ENCODE measurements at places on chromosomes 2 and 18.

- no peak for DNase-seq
Measured at GRCh38 chr18:24679062-24679461, 218.6 kb downstream of the HRH4 start.

- no peak for DNase-seq
Measured at GRCh38 chr2:185507719-185508118, 230.9 kb upstream of the FSIP2 start.

DNA sequence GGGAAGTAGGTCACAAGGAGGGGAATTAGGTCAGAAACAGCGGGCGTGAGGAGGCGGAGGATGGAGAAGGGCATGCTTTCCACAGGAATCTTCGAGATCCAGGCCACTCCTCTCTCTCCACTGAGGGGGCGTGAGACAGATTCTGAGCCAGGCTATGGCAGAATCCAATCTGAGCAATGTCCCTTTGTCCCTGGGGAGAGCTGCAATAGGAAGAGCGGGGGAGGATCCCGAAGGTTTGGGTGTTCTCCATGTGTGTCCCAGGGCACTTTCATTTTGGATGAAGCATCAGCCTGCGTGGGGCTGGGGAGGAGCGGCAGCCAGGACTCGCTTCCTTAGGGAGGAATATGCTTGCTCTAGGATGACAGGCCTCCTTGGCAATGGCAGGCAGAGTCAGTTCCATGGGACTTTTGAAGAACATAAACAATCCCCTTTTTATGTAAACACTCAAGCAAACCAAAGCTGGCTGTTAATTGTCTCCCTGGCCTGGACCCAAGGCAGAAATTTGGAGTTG lies 84.0 kb downstream of the LIPG start:
- no peak for DNase-seq

DNA sequence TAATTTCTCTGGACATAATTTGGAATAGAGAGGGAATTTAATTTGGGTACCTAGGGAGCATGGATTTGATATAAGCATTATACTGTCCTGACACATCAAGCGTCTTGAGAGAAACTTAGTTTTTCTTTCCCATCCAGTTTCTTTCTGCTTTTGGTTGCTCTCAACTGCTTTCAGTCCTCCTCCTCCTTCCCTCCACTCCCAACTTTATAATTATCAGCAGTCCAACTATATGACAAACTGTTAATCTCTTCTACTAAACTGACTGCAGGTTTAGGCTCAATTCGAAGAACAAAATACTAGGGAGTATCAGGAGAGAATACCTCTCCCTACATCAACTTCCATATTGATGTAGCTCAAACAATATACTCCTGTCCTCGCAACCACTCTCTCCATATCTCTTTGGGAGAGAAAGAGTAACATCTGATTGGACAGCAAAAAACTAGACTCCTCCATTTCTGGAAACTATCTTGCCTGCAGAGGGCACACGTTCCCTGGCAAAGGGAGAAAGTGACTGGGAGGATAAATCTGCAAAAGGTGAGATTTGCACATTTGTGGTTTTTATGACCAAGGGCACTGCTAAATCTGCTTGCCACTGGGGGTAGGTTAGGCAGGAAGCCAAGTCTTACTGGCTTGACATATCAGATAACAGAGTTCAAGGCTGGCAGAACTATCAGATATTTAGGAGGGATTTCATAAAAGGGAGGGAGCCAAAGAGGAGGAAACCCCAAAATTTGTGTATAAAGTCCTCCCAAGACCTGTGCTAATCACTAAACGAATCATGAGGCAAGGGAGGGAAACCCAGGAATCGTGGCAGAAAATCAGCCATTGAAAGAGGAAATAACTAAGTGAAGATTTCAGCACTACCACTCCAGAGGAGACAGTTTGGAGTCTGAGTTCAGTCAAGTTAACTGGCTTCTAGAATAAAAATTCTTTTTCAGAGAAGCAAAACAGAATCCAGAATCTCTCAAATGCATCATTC lies 40.0 kb downstream of the ICA1L start:
- peak; percentile 69 for DNase-seq

DNA sequence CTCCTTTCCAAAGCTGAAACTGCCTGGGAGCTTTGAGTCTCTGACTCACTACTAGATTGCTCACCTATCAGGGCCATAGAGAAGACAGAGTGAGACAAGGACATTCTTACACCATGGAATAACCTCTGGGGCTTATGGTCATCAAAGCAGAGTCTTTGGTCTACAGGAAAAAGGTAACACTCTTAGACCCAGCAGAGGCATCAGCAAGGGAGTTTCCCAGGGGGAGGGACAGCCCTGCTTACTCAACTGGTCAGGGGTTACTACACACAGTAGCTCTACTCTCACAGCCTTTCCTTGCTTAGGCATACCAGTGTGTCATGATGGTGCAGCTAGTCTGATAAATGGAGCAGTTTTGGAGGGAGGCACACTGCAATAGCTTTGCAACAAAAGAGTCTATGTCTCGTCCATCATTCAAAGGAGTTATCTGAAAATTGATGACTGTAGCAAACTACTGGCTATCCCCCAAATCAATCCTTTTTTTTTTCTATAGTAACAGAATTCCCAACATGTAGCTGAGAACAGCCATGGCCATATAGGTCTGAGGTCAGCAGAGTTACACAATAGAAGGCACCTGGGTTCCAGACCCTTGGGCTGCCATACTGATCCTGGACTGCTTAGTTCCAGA lies 22.4 kb upstream of the CD28 start:
- DNase-seq = no peak

- DNase-seq = no peak
Measured at GRCh38 chr2:55592130-55592529, 25.3 kb downstream of the PPP4R3B start.

GRCh38 chr2:3065928-3066327 lies 311.7 kb downstream of the EIPR1 start:
- no peak for DNase-seq
